ENCODE measurements at places on chromosomes 11 and 22.

DNA sequence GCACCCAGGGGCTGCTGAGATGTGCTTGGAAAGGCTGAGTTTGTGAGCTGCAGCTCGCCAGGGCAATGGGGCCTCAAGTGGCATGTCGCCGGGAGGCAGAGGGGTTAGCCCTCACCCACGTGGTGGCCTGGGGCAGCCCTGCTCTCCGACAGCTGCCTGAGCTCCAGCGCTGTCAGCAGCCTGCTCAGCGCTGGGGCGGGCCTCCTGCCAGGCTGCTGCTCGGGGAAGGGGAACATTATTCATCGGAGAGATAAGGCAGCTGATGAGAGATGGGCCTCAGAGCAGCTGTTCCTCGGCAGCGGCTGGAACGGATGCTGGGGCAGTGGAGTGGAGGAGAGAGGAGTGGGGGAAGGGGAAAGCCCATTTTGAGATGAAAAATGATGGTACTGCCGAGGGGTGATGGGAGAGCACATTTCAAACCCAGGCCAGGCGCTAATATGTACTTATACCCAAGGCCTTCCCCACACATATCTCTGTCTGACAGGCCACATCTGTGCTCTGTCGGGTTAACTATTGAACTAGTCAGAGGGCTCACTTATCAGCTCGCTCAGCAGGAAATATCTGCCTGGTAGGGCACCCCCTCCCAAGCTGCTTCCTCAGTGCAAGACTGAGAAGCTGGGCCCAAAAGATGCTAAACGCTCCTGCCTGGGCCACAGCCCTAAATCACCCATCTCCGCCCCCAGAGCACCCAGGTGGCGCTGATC lies 79.5 kb downstream of the TIMP3 start:
- no peak for DNase-seq

GRCh38 chr22:39478441-39478850 lies 21.6 kb downstream of the MGAT3 start:
- no peak for DNase-seq

- DNase-seq = no peak
These were observed 30.6 kb upstream of the TMPRSS4 start for GRCh38 chr11:118046051-118046963.

GRCh38 chr11:19918302-19919049 lies 205.8 kb downstream of the NAV2 start:
- no peak for DNase-seq

- DNase-seq = no peak
These were observed 26.3 kb downstream of the TOLLIP start for GRCh38 chr11:1283091-1283511.

GRCh38 chr11:18230859-18231258 lies 5.7 kb downstream of the SAA4 start:
- no peak for DNase-seq

DNA sequence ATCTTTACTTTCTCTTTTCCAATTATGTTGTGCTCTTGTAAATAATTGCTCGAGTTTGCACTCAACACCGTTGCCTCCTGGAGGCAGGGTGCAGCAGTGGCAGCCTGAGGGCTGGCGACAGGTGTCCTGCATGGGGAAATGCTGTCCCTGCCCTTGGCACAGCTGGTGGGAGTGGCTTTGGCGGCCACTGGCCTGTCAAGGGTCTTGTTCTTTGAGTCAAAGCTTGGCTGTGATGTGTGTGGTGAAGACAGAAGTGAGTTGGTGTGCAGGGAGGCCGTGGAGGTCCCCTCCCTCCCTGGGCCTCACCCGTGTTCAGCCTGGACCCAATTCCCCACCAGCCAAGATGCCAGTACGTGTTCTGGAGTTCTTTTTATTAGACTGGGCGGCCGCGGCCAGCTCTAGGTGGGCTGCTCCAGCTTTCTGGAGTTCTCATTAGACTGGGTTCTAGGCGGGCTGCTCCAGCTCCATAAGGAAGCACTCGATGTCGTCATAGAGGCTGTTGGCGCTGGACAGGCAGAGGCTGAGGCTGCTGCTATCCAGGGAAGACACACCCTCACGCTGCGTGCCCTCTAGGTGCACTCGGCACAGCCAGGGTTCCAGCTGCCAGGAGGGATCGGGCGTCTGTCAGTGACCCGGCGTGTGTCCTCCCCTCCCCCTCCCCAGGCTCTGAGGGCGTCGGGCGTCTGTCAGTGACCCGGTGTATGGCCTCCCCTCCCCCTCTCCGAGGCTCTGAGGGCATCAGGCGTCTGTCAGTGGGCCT lies 3.4 kb downstream of the IRF7 start:
- DNase-seq = peak; percentile 33

GRCh38 chr22:32130464-32130863 lies 28.6 kb downstream of the C22orf42 start:
- DNase-seq = no peak

DNA sequence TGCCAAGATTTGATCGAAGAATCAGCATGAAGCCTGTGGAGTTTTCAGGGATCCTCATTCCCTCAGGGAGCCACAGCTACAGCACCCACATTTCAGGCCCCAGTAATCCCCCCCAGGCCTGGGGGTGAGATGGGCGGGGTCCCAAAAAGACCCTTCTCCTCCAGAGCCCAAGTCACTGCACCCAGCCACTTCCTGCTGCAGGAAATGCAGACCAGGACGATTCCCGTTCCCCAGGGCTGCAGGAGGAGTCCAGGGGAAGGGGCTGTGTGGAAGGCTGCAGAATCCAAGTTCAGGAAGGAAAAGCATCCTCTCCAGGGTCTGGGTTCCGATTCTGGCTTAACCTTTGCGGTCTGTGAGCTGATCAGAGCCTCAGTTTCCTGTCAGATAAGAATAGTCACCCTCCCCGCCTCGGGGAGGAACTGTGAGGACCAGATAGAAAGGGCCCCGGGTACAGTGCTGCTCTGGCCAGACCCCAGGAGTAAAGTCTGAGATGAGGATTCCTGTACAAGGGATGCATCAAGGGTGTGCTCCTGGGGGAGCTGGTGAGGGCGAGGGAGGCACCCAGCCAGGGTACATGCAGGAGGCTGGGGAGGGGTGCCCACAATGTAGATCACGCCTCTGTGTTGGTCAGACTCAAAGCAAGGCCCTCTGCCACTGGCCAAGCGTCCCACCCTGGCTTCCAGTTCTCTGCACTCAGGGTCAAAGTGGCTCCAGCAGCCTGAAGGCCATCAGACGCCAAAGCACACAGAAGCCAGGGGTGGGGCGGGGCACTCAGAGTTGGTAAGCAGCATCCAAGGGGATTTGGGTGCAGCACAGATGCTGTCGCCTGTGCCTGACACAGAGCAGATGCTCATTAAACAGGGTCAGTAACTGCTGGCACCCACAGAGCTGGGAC lies 30.1 kb upstream of the TP53I11 start:
- DNase-seq = peak; percentile 48

- DNase-seq = no peak
These were observed 817.0 kb downstream of the NTM start for GRCh38 chr11:132187386-132187785.

GRCh38 chr11:76701294-76702040 lies 30.9 kb upstream of the LRRC32 start:
- no peak for DNase-seq

GRCh38 chr11:69380921-69381581 lies 87.1 kb downstream of the MYEOV start:
- DNase-seq = peak; percentile 49

DNA sequence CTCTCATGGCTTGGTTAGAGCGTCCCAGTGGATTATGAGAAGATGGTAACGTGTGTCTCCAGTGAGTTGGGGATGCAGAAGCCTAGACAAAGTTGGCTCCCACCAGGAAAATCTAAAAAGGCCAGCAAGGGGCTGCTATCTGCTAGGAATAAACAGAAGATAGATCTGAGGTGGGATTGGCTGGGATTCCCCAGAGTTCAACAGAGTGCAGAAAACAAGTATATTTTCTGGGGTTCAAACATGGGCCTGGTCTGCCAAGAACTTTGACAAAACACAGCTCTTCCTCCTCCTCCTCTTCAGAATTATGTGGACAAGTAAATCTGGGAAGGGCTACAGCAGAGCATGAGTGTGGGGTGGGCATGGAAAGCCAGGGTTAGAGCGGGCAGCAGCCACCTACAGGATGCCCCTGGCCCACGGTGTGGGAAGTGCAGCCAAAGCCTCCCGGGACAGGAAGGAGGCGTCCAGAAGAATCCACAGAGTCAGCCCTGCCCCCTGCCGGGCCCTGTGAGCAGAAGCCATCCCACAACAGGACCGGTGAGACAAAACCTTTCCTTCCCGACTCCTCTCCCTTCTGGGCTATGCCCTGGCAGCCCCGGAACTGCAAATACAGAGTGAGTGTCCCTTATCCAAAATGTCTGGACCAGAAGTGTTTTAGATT lies 67.1 kb downstream of the CD82 start:
- DNase-seq = peak; percentile 23

DNA sequence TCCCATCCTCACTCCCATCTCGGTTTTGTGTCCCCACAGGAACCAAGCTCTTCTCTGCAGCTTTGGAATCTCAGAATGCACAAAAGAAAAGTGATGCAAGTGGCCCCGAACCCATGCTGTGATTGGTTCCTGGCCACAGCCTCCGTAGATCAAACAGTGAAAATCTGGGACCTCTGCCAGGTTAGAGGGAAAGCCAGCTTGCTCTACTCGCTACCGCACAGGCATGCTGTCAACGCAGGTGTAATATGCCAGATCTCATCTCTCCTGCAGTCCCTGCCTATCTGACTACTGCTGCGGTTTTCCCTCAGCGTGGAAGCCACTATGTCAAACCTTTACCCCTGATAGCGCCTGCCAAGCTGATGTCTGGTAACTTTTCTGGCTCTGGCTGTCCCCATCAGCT lies 200.5 kb upstream of the LRRC4C start:
- DNase-seq = no peak

DNA sequence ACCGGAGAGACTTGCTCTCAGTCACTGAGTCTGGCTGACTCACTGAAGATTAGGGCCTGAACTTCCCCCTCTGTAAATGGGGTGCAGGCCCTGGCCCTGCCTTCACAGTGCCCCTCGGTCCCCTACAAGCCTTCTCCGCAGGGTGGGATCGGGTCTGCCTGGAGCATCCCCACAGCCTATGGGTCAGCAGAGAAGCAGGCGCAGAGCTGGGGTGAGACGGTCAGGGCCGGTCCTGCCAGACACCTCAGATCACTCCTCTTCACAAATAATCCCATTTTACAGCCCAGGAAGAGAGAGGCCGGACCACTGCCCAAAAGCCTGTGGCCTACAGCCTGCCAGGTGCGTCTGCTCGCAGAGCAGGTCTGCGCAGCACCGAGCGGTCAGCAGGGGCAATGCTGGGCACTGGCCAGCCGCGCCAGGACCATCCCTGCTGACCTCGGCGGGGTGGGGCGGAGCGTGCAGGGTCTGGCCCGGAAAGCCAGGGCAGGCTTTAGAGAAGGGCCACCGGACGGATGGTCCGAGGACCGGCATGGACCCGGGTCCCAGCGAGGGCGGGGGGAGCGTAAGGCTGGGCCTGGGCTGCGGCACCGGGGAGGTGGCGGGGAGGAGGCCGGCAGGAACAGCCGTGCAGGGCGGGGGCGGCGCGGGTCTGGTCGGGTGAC lies 522 bp upstream of the SEPTIN5 start:
- DNase-seq = peak; percentile 79

DNA sequence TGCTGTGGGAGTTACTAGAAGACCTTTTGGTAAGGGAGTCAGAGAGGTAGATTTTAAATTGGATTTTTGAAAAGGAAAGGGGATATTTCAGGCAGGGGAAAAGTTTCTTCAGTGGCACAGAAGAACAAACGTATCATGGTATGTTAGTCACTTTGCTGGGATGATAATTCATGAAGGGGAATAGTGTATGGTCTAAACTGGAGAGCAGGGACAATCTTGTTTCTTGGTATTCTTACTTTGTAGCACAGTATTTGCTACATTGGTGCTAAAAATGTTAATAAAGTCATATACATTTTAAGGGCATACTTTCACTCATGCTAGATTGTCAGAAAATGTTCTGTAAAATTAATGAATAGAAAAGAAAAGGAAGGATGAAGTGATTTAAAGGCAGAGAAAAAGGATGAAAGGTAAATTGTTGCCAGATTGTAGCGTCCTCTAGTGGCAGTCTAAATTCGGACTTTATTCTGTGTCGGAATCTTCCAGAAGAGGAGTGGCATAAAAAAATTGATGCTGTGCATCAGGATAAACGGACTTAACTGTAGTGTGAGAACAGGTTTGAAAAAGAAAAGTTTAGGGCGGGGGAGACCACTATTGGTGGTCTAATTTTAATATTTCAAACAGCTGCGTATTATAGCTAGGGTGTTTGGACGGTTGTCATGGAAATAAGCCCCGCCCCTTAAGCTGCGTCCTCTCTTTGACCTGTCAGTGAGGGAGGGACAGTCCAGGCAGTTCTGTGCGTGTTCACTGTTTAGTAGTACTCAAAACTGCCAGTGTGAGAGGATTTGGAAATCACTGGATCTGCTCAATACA lies at the start of gene BCO2:
BCO2 (plus strand) TSS at position 724 of the 810 bp plus-strand sequence. CDS start 90 bp downstream, outside the sequence.
- peak; percentile 80 for DNase-seq

- no peak for DNase-seq
These were observed 30.9 kb downstream of the USP35 start for GRCh38 chr11:78219493-78220217.

DNA sequence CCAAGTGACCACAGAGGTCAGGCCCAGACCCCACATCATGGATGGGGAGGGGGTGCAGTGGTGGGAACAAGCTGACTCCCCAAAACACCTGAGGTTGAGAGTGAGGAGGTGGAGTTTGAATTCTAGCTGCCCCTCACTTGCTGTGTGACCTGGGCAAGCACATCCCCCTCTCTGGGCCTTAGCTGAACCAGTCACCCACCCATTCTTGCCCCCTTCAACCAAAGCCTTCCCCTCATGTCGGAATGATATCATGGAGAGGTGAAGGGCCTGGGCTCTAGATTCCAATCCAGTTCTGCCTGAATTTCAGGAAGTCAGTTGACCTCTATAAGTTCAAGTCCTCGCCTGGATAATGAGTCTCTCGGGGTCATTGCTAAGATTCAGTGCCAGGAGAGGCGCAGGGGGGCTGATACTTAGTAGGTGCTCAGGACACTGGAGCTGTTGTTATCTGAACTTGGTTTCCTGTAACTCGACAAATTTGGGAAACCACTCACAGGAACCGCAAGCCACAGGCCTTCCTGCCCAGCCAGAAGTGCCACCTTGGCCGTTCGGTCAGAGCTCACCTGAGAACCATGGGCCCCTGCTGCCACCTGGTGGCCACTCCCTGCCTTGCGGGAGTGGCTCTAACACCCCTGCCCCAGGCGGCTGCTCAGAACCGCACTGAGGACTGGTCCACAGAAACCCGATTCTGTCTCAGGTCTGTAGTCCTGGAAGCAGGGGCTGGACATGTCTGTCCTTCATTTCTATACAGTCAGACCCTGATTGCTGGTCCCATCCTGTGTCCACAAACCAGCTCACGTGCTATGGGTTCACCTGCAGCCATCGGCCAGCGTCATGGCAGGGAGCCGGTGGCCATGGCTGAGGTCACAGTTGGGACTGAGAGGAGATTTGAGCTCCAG lies 6.9 kb downstream of the CDC42EP1 start:
- DNase-seq = peak; percentile 96

DNA sequence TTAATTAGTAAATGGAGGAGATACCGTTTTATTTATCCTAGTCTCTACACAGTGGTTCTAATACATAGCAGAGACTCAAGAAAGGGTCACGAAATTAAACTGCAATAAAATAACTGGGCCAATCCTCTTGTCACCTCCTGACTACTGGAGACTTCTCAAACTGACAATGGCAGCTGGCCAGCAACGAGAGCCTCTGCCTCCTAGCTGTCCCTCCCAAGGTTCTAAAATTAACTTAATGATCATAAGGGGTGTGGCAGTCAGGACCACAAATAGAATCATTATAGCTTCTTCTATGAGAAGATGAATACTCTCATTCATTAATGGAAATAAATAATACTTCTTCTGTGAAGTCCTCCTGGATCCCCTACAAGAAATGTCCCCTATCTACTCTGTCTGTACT lies 63.8 kb upstream of the APOA1 start:
- no peak for DNase-seq

All from pancreas (tissue), 10 donors.